ENCODE measurements at places on chromosomes 3 and 15.

GRCh38 chr15:74365598-74366445 is 1.6 kb downstream of the CYP11A1 start:
- no peak for DNase-seq

- no peak for DNase-seq
Measured at GRCh38 chr3:79203144-79203519, 564.7 kb downstream of the ROBO1 start.

GRCh38 chr3:182740710-182741109 is 52.6 kb upstream of the ATP11B start:
- no peak for DNase-seq

DNA sequence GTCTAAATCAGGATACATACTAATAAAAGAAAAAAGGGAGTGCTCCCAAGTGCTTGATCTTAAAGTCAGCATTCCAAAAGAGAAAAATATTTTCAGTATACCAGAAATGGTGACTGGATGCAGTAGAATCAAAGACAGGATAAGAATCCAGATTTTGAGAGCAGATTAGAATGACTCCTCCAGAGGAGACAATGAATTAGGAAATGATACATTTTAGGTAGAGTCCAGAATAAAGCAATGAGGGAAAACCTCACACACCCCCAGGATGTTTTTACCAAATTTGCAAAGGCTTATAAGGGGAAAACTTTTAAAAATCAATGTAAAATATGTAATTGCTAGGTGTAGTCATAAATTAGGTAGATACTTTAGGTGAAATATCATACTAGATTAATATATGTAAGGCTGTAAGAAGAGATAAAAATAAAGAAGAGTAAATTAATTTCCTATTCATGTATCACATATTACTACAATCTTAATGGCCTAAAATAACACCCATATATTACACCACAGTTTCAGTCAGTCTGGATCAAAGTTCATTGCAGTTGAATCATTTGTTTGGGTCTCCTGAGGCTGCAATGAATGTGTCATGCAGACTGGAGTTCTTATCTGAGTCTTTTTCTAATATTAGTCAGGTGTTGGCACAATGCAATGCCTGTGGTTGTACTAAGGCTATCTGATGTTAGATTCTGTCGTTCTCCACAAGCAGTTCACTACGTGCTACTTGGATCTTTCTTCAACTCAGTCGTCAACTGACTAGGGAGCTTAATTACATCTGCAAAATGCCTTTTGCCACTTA is 547.8 kb upstream of the EPHA6 start:
- no peak for DNase-seq

DNA sequence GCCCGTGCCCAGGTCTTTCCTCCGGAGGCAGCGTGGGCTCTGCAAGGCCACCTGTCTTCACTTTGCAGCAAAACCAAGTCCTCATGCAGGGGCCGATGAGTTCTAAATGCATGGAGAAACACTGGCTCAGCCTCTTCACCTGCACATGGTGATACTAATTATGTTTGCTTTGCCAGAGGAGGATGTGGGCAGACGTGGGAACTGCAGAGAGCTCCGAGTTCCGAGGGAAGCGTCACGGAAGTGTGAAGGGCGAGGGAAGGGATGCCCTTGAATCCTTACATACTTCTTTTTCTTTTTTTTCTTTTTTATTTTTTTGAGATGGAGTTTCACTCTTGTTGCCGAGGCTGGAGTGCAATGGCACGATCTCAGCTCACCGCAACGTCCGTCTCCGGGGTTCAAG is 74.8 kb downstream of the GABRG3 start:
- no peak for DNase-seq

GRCh38 chr3:189710620-189711402 is 79.6 kb downstream of the TP63 start:
- DNase-seq: no peak

DNA sequence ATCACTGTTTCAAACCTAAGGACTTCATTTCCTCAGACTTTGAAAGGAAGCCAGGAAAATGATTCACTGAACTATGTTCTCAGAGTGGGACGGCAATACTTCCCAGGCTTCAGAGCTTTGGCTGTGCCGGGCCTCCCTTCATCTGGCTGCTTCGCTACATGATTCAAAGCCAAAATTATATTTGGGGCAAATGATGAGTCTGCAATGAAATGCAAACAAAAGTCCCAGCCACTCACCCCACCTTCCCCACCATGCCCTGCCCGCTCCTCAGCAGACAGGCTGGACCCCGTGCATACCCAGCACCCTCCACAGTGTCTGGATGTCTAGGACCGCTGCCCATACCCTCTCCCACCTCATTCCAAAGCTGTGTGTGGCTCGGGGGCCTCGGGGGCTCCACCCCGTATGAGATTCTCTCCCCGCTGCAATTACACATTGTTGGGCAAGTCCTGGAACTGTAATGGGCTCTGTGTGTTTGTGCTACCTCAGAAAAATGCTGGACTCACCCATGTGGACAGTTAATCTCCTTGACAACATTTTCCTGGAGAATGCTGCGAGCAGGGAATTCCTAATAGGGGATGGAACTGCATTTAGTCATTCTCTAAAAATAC is 32.2 kb downstream of the ATP10A start:
- DNase-seq: no peak

GRCh38 chr3:15634671-15635070 is 33.1 kb downstream of the BTD start:
- DNase-seq: no peak

DNA sequence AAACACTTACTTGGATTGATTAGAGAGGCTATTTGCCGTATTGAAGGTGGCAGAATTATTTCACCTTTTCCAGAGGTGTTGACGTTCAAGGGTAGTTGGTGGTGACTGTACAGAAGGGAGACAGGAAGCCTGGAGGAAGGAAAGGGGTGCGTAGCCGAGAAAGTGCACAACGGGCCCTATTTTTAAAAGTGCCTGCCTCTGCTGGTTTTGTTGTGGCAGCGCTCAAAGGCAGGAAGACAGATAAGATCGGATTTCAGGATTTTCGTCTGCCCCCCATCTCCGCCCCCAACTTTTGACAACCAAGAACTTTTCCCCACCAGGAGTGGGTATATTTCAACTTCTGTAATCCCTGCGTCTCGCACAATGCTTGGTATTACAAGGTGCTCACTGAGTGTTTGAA is 38.5 kb downstream of the SMAD3 start:
- DNase-seq: no peak

GRCh38 chr15:42736793-42737528 is at the start of gene CDAN1:
Gene CDAN1 (minus strand): TSS chr15:42737128. CDS start chr15:42737102, 26 bp downstream.
- DNase-seq: peak; percentile 39

DNA sequence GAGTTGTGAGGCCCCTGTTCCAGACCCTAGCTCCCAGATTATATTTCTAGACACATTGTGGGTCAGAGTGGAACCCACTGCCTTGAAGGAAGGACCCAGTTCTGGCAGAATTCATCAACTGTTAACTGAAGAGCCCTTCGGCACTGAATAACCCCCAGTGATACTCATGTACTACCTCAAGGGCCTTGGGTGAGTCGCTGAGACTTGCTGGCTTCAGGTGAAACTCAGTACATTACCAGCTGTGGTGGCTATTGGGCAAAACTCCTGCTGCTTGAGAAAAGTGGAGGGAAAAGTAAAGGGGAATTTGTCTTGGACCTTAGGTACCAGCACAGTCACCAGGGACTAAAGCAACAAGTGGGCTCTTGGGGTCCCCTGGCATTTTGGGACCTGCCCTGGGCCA is 394.9 kb upstream of the EPHA3 start:
- DNase-seq: no peak

DNA sequence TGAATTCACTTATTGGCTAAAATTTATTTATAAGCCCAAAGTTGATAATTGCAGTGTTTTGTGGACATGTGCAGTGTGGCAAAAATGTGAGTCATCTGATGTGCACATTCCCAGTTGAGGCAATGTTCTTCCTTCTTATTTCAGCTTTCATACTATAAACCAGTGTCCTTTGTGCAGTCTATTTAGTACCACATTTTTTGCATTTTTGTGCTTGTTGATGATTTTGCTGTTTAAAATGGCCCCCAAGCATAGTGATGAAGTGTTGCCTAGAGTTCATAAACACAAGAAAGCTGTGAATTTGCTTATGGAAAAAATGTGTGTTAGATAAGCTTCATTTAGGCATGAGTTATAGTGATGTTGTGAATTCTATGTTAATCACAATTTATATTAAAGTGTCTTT is 19.4 kb upstream of the IL20RB start:
- no peak for DNase-seq

DNA sequence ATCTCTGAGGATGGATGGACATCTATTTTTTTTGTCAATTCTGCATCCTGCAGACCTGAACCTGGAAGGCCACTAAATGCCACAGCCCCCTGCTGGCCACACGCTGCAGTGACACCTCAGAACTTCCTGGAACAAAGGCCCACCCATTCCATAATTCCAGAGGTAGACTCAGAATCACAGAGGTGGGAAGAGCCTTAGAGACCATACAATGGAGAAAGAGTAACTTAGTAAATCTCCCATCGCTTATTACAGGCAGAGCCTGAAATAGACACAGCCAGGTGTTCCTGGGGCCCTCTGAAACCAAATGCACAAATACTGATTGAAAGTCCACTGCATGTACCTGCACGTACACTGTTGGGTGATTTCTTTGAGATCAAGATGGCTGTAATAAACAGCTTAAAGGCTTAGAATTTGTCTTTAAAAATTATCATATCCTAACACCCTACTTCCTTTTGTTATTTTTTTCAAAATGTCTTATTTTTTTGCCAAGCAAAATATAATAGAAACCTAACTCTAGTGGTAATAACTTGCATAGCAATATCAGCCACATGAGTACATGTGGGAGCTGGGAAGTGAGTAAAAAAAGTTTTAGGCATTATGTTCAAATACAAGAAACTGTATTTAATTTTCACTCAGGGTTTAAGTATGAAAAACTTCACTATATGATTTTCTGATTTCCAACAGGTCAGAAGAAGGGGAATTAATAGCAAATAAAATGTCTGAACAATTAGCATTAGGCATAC is 62.7 kb downstream of the EOMES start:
- DNase-seq: peak; percentile 5

DNA sequence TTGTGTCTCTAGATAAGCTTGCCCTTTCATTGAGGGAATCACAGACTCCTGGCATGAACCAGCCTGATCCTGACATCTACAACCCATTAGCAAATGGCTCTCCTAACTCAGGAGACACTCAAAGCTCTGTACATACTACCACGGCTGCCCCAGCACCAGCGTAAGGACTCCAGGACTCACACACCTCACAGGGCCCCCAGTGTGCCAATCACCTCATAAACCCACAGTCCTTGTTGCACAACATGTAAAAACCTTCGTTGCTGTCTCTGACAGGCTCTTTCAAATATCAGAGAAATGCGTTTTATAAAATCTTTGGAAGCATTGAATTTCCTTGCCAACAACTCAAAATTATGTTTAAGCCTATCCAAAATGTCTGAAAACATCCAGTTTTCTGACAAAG is 7.3 kb downstream of the FYCO1 start:
- DNase-seq: no peak

- no peak for DNase-seq
Measured at GRCh38 chr3:194375473-194376240, 6.1 kb upstream of the LRRC15 start.

- DNase-seq: no peak
Measured at GRCh38 chr3:115099986-115100571, 47.0 kb downstream of the ZBTB20 start.

GRCh38 chr3:119560160-119560559 is 746 bp upstream of the CD80 start:
- DNase-seq: no peak

DNA sequence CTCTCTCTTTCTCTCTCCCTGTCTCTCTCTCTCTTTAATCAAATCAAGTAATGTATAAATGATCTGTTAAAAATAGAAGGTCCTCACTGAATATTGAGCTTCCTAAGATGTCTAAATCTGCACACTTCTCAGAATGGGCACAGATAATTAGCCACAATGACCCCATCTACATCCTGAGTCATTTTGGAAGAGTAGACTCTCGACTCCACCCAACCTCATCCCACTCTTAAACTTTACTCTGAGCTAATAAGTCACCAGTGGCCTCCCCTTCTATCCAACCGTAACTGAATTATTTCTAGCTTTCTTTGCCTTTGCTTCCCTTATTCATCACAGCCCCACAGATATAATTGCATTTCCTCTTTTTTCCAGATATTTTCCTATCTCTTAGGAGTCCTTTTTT is 326.5 kb upstream of the ZNF717 start:
- DNase-seq: no peak

DNA sequence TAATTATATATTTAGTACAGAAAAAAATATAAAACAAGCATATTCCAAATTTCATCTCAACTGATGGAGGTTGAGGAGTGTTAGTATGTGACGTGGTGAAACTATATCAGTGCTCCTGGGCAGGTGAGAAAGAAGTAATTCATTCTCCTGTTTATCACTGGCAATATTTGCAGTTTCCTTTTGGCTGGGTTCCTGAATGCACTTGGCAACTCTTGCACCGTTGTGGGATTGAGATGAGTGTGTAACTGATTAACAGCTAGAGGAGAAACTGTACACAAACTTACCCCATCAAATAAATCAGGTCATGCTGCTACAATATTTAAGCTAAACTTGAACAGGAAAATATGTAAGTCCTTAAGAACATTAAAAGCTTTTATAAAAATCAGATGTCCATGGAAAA is 2.1 kb upstream of the ATP13A4 start:
- no peak for DNase-seq

DNA sequence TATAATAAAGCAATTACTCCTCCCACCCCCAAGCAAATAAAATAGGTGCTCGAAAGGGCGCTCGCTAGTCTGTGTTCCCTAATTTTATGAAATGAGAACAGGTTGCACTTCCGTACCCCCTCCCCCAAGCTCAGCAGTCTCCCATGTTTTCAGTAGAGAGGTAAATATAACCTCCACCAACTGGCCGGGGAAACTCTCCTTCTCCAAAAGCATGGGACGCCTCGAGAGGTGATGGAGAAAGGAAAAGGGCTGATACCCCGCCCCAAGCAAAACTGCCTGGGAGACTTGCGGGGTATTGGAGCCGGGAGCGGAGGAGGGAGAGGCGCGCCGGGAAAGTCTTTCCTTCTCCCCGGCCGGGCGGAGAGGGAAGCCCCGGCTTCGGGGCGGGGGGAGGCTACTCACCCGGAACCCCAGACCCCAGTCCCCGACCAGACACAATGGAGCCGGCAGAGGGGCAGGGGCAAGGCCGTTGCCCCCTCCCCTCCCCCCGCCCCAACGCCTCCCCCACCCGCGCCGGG is 605 bp downstream of the DCUN1D1 start:
- DNase-seq: no peak

DNA sequence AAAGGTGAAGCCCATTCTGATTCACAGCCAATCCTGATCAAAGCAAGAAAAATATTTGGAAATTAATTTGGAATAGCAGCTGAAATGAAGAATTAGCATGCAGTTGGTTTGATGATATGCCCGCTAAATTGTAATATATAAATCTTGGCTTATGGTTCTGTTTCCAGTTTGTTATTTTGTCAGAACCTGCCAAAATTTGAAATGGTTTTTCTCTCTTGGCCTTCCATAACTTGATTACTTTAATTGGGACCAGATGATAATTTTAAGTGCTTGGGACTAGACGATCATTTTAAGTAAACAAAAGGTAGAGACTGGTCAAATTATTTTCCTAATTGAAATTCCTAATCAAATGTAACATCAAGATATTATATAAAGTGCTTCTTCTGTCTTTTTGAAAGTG is 842.4 kb downstream of the TBL1XR1 start:
- no peak for DNase-seq

- no peak for DNase-seq
Measured at GRCh38 chr15:56754772-56755370, 21.6 kb upstream of the ZNF280D start.
